ENCODE measurements at places on chromosomes 16 and 17. TPM values are rescaled to one million over a fixed set of nuclear protein-coding genes. Genes with fewer than 3 reads are reported as not detected.

The GRAP gene
- 12.7 TPM for total RNA-seq

The TNRC6C gene
- 28.8 TPM for total RNA-seq

The OXLD1 gene
- total RNA-seq = 43.7 TPM

The BEAN1 gene
- not detected for total RNA-seq

Measured in activated naive CD4-positive, alpha-beta T cell treated with anti-CD3 and anti-CD28 coated beads, Interleukin-2, amount 50 U/mL, for 72 hours (primary cell).